ENCODE measurements at places on chromosomes 3 and 15.

DNA sequence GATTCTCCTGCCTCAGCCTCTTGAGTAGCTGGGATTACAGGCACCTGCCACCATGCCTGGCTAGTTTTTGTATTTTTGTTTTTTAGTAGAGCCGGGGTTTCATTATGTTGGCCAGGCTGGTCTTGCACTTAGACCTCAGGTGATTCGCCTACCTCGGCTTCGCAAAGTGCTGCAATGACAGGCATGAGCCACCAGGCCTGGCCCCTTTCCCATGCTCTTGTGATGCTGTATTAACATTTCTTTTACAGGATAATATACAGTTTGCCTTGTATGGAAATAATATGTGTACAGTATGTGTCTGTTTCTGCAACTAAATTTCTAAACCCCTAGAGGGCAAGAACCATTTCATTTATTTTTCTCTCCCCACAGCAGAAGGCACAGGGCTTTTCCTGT lies 37.8 kb downstream of the SCG5 start:
- DNase-seq = no peak

- no peak for DNase-seq
Measured at GRCh38 chr15:60009124-60009960, 5.2 kb downstream of the FOXB1 start.

DNA sequence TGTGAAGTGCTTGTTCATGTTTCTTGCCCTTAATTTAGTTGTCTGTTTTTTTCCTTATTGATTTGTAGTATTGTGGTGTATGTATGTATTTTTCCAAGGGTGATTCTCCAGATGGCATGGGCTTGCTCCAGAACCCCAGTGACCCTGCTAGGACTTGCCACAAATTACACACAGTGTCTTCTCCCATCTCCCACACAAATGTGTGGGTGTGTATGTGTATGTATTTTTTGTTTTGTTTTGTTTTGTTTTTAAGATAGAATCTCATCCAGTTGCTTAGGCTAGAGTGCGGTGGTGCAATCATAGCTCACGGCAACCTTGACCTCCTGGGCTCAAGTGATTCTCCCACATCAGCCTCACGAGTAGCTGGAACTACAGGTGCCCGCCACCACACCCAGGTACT lies 36.2 kb upstream of the ARID3B start:
- DNase-seq = no peak

- DNase-seq = no peak
Measured at GRCh38 chr3:44927371-44927770, 48.6 kb downstream of the ZDHHC3 start.

DNA sequence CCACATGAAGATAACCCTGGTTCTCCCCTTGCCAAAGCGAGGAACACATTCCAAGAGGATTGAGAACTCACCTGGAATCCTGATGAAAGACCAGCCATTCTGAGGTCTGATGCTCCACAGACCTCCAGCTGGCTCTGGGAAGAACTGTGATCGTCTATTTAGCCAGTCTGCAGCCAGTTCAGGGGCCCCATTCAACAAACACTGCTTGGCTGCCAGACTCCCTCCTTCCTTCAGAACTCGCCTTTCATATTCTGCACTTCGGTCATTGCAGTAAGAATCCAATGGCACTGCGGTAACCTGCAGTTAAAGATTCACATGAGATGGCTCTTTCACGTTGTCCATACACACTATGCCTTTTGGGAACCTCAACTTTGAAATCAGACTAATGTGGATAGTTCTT lies 67.6 kb downstream of the CHAC1 start:
- no peak for DNase-seq
